Stimulated activated CD4-positive, alpha-beta T cell treated with anti-CD3 and anti-CD28 coated beads, Interleukin-4, amount 100 ng/mL, for 1 hour (primary cell): ENCODE measurements at places on chromosomes 5 and 9.

DNA sequence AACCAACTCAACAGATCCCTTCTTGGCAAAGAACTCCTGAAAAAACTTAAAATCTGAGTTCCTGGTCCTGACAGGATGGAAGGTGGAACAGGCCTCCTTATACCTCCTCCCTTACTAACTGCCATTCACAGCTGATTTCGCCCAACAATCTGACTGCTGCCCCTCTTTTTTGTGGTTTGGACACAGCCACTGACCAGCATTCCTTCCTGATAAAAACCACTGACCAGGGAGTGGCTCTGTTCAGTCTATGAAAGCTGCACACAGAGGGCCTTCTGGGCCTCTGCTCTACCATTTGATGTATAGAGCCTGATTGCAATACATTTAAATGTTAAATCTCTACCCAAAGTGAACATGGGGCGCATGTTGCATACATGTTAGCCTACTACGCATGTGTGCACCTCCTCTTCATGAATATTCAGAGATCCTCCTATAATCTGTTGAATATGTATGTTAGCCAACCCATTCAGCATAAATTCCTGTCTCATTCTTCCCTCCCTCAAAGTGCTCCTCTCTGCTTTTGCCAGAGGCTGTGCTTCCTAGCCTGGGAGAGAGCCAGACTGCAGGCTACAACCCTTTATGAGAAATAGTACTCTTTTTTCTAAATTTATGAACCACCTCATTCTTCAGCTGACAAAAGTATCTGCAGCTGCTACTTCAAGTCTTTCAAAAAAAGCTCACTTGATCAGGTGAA is 93.7 kb upstream of the MRPS30 start:
- no peak for DNase-seq

DNA sequence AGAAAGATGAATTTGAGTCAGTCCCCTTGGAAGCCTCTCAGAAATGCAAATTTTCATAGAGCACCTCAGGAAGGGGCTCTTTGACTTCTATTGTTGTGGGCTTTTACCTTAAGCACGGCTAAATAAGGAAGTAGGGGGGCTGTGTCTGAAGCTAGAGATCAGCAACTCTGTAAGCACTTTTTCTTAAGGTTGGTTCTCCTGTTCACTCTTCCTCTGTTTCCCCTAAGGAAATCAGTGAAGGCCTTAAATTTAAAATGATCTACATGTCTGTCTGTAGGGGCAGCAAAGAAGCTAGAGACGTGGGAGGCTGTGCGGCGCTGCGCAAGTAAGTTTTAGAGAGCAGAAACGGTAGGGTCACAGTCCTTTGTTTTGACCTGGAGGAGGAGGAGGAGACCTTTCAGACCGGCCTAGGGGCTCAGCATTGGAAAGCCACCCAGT is 1.2 kb upstream of the CDC14B start:
- no peak for DNase-seq

DNA sequence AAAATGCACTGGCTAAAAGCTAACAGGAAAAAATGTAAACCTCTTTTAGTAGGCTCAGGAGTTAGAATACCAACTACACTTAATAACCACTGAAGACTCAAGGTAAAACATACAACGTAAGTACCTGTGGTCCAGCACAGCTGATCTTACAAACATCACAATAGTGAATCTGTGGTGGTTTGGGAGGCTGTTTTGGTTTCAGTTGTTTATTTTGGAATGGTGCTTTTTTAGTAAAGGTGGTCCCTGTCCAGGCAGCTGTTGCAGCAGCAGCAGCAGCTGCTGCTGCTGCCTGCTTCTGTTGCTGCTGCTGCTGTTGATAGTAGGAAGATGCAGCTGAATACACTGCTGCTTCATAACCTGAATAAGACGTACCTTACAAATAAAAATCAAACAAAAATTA is 37.9 kb downstream of the ZFR start:
- no peak for DNase-seq

GRCh38 chr5:150640311-150641005 is at the start of gene SYNPO:
Gene SYNPO, plus strand, starts transcription at chr5:150640660. Its CDS starts 7,616 bp downstream, at chr5:150648276.
- DNase-seq, result no peak

DNA sequence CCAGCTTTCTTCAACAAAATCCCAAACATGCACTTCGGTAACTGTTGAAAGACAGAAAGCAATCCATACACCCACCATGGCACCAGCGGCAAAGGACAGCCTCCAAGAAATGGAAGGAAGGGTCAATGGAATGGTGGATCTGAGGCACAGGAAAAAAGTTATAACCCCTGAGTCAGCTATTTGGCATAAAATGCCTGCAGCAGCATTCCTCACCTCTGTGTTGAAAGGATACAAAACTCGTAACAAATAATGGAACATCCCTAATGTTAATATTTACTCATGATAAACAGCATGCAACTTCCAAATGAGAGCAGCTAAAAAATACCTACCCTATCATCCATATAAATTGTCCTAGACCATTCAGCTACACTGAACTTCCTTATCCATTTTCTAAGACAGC is 9.4 kb downstream of the FBXW11 start:
- DNase-seq, result no peak

- DNase-seq, result no peak
Measured at GRCh38 chr5:107739661-107740060, 68.9 kb upstream of the EFNA5 start.

DNA sequence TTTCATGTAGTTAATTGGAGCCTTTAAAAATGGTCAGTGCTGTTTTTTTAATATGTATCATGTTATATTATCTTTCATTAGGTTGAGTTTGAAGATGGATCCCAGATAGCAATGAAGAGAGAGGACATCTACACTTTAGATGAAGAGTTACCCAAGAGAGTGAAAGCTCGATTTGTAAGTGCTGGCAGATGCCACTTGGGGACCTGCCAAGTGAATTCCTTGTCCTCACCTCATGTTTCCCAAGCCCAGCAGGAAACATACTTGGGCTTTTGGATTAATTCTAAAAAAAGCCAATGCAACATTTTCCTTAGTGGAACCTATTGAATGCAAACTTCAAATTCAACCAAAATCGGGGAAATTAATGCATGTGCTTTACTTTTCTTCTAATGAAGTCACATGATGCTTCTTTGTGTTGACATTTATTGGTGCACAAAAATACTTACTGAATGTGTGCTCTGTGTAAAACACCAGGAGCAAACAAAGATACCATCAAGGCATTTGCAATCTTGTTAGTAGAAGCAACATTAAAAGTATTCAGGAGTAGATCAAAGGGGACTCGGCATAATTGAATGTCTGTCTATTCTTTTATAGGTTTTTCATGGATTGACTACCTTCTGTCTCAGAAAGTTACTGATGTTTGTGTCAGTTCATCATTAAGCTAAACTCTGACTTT is 412.1 kb downstream of the KDM4C start:
- no peak for DNase-seq

DNA sequence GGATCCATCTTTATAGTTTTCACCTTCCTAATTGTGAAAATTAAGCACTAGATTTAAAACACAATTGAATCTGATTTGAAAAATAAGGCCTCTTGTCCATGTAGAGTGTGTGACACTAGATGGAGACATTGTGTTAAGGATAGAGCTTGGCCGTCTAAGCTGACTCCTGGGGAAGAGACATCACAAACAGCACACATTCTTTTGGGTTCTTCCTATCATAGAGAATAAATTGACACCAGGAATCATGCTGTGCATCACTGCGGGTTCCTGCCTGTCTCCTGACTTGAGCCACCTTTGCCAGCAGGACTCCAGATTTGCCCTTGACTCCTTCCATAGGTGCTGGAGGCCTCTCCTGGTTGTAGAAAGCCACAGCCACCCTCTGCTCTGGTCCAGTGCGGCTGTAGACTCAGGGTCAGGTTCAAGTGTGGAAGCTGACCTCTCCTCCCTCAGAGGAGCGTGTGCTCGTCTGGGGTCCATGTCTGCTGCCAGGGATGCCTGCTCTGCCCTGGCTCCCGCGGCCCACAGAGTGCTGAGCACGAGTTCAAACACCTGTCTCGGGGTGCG is 11.2 kb downstream of the ROPN1L start:
- DNase-seq, result no peak

DNA sequence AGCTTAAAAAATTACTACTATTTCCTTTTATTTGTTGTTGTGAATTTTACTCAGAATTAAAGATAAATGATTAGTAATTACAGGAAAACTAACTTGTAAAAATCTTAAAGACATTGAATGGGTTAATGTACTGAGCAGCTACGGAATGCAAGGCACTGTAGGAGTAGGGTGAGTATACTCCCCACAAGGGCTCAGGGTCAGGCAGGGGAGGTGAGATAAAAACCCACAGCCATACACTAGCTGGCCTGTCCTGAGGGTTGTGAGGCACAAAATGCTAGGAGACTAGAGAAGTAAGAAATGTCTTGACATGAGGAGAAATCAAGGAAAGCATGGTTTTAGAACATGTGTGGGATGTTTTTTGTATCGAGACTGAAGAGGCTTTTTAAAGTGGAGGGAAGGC is 13.4 kb downstream of the ZBED3 start:
- DNase-seq, result no peak

DNA sequence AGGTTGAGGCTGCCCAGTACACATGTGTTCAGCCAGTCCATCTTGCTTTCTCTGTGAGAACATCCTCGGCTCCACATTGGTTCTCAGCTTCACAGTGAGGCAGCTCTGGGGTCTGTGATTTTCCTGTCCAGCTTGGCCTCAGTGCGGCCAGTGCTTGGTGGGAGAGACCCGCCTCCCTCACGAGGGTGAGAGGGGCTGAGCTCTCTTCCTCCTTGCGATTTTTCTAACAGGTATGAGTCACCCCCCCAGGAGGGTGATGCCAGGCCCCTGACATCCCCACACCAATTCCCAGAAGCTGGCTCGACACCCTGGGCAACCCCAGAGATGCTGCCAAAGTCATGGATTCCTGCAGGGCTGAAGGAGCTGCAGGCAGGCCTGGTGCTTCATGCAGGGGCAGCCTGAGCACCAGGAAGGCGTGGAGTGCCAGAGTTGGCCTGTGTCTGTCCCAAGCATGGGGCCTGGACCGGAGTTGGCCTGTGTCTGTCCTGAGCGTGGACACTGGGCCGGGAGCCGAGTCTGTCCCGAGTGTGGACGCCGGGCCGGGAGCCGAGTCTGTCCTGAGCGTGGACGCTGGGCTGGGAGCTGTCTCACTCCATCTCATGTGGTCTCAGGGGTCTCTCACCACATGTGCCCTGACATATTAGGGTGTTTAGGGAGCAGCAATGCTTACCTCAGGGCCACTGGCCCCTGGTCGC is 408.6 kb upstream of the IRX4 start:
- no peak for DNase-seq

- no peak for DNase-seq
Measured at GRCh38 chr5:7597059-7597642, 201.2 kb downstream of the ADCY2 start.

- DNase-seq, result no peak
Measured at GRCh38 chr5:94498199-94498598, 120.2 kb downstream of the KIAA0825 start.

DNA sequence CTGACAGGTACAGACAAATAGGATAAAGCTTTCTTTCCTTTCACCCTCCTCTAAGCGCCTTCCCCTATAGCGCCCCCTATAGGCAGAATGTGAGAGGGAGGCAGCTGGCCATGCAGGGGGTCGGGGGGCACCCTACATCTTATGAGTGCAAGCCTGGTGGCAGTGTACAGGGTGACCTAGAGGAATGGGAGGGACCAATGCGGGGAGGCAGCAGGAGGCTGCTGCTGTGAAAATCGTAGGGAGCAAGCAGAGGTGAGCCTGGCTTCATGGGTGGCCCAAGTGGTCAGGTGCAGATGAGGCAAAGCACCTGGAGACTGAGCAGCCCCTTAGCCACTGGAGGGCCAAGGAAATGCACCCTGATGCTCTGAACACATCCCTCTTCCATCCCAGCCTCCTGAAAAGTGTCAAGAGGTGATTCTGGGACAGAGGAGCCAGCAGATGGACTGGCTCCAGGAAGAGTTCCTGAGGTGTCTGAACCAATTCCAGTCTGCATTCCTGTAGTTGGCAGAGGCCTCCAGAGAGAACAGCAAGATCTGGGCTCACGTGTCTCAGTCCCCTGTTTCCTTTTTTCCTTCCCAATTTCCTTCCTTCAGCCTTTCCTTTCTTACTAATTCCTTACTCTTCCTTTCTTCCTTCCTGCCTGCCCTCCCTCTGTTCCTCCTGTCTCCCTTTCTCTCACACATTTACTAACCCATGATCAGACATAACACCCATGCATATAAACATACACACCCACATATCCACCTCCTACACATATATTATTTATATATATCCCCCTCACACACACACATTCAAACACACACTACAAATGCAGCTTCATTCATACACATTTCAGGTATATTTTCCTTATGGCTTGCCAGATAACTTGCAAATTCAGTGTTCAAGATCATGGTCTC is 32.8 kb upstream of the GALNT10 start:
- DNase-seq, result no peak

GRCh38 chr5:127256886-127257597 is 33.6 kb upstream of the MEGF10 start:
- DNase-seq, result no peak

DNA sequence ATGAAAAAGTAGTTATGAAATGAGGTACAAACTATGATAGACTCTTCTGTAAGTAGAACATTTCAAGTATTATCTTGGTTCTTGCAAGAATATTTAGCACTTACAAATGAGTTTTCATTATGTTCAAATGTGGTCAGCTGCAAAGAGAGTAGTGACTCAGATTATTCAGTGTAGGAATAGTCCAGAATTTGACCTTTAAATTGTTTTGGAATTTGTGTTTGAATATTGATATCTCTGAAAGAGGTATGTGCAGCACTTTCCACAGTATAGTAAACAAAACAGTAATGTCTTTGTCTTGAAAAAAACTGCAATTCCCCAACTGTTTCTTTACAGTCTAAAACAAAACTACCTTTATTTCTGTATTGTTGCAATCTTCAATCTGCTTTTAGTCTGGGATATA is 56.1 kb downstream of the WDR70 start:
- DNase-seq, result no peak

DNA sequence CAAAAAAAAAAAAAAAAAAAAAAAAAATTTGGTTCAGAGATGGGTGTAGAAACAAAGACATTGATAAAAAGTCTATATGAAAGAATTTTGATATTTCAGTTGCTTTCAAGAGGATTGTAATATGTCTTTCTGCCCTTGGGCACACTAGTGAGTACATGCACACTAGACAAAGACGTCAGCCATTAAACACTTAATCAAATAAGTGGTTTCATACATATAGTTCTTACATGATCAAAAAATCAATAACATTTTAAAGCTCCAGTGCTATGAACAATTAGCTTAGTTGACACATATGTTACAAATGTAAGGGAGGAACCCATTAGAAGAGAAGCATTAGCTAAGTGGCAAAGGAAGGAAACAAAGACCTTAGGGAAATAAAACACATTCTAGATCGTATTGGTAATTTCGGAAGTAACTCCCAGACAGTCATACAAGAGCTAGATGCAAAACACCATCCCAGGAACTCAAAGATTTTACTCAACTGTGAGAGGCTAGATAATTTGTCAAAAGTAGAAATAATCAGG is 84.5 kb upstream of the MAN2A1 start:
- no peak for DNase-seq

GRCh38 chr5:30050056-30050815 is 1143.2 kb upstream of the CDH6 start:
- DNase-seq, result no peak

GRCh38 chr5:136598802-136599404 is 233.6 kb upstream of the TRPC7 start:
- DNase-seq, result no peak
